Stimulated activated CD4-positive, alpha-beta T cell treated with anti-CD3 and anti-CD28 coated beads, Interleukin-1b, Interleukin-23, amount 100 ng/mL, for 4 hours (primary cell): ENCODE measurements at places on chromosomes 3 and 15.

DNA sequence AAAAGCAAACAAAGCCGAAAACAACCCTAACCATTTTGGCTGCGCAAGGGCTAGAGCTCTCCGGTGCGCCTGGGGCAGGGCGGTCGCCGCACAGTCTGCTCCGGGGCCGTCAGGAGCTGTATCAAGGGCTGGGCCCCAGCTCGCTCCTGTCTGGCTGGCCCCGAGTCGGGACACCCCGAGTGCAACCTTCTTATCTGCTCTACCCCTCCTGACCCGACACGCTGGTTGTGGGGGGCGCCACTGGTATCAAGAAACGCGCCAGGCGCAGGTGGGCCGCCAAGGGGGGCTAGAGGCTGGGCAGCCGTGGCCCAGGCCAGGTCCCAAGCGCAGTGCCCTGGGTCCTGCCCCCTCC is 36.0 kb downstream of the NR2F2 start:
- no peak for DNase-seq

DNA sequence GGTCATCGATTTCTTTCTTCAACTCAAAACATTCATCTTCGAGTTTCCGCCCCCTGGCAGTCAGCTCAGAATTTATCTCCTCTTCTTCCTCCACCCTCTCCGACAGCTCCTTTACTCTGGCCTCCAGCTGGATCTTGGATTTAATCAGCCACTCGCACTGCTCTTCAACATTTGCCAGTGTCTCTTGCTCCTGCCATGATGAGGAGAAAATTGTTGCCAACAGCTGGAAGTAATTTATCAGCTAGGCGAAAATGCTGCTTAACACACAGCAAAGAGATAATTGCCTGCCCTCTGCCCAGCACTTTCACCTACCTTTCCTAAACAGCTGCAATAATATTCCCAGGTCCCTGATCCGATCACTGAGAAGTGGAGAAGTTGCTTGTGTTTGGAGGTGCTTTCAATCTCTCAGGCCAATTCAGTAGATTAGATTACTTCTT is 69.3 kb downstream of the MYH15 start:
- no peak for DNase-seq

DNA sequence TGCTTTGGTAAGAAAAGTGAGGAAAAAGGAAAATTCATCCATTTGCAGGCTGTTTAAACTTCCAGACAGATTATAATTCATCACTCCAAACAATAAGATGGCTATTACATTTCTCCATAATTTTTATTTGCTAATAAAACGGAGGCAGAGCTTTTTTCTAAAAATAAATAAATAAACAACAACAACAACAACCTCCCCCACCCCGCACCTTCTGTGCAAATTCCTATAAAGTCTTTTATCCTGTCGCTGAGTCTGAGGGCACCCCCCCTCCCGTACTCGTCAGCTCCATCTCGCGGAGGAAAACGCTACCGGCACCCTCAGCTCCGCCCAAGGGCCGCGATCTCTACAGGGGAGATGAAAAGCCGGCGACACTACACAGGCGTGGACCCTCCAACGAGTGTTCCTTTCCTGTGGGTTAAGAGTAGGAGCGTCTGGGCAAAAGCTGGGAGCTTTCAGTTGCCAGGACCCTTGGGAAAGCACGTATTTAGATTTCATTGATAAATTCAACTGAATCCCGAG is 1.0 kb upstream of the ATP1B3 start:
- DNase-seq = peak; percentile 75

DNA sequence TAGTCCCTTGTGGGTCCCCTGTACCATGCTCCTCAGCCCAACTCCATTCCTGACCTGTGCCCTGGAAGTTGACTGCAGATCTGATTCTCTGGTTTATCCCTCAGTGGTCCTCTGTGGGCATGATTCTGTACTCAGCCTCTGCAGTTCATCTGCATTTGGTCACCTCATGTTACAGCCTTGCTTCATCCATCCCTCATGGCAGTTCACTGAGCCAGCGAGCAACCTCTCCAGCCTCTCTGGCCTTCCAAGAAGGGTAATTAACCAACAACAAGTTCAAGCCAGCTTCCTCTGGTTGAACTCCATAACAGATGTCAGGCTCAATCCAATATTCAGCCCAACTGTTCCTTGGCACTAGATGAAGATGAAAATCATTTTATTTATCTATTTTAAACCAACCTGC is 509.5 kb downstream of the NTRK3 start:
- DNase-seq = no peak

- DNase-seq = no peak
Observed at GRCh38 chr15:88657326-88658069, 18.7 kb downstream of the ISG20 start.

GRCh38 chr15:63944681-63944955 is 101.7 kb downstream of the DAPK2 start:
- no peak for DNase-seq

- DNase-seq = peak; percentile 55
Observed at GRCh38 chr15:99925661-99926461, 192.6 kb upstream of the LYSMD4 start.

DNA sequence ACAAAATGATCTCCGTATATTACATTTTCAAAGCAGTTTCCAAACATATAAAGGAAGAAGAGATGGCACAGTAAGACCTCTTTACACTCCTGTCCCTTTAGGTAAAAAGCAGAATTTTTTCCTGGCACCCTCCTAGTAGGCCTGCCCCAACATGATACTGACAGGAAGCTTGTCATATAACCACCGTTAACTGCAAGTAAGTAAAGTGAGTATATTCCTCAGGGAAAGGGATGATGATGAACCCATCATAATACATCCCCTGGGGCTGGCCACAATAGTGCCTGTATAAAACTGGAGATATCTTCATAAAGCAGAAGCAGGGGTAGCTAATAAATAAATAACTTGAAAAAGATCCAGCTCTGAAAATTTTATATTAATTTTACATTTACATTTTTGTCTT is 893.0 kb downstream of the DIPK2A start:
- no peak for DNase-seq

DNA sequence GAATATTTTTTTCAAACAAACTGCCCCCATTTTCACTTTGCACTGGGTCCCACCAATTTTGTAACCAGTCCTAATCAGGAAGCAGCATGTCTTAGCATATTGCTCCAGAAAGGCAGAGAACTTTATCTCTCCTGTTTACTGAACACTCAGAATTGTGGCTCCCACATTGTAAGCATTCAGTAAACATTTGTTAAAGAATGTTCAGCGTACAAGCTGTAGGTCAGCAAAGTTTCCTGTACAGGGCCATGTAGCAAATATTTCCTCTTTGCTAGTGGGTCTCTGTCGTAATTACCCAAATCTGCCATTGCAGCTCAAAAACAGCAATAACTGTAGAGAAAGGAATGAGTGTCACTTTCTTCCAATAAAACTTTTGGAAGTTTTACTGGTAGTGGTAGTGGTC is 393.3 kb downstream of the GRM7 start:
- no peak for DNase-seq

DNA sequence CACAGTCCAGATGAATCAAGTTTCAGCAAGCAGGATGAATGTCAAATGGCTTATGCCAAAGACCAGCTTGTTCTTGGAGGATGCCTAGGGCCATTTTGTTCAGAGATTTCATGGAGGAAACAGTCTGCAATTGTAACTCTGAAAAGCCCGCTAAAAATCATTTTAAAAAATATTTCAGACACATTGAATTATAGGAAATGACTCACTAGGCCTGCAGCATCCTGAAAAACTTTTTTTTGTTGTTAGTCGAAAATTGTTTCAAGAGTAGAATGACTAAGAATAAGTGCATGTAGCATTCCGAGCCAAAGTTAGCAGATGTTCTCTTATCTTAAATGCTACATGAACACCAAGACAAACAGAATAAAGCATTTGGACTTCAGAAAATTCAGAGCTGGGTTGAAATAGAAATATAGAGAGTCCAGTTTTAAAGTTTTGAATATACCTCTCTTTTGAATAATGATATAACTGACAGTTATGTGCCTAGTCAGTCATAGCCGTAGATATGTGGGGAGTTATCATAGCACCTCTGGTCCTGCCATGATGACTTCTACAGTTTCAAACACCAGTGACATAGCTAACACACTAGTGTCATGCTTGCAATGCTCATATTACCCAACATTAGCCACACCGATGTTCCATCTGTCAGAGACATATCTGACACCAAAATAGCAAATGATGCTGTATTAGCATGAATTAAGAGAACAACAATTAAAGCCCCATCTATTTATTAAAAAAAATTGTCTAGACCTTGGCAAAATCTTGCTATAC is 1462.8 kb upstream of the GBE1 start:
- no peak for DNase-seq

DNA sequence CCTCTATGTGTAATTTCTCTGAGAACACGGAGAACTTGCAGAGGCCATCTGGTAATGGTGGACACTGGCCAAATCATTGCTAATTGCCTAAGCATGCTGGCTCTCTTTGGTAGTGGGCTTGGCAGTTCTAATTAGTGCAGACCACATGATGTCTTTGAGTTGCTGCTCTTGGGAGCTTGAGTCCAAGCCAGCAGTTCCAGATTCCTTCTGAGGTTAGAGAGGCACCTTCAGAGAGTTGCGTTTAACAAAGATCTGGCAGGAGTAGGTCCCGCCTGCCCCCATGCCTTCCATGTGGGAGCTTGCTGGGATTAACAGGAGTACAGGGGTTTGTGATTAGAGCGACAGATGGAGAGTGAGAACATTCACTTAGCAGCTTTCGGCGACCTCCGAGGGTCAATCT is 449.0 kb upstream of the LMCD1 start:
- DNase-seq = no peak

DNA sequence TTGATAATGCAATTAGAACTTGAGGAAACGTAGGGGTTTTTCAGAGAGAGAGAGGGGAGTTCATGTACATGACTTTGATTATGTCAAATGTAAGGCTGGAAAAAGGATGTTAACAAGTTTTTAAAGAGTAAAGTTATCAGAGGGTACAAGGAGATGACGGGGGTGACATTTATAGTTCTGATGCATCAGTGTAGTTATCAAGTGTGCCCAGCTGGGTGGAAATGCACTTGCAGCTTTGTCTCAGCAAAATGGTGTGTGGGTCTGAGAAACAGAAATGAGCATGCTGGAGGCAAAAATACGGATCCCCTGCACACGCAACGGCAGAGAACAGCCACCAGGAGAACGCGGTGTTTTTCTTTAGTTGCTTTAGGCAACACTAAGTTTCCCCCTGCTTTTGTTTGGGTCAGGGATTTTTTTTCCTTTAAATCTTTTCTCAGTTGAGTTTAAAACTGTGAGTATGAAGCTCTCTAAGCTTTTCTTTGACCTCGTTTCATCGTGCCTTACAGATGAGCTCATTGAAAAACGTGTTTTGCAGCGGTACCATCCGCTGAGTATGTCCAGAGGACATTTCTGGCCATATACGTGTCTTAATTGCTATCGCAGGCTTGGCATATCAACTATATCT is 205.4 kb downstream of the PDZRN3 start:
- no peak for DNase-seq

- DNase-seq = no peak
Observed at GRCh38 chr15:88120026-88120425, 136.5 kb downstream of the NTRK3 start.

DNA sequence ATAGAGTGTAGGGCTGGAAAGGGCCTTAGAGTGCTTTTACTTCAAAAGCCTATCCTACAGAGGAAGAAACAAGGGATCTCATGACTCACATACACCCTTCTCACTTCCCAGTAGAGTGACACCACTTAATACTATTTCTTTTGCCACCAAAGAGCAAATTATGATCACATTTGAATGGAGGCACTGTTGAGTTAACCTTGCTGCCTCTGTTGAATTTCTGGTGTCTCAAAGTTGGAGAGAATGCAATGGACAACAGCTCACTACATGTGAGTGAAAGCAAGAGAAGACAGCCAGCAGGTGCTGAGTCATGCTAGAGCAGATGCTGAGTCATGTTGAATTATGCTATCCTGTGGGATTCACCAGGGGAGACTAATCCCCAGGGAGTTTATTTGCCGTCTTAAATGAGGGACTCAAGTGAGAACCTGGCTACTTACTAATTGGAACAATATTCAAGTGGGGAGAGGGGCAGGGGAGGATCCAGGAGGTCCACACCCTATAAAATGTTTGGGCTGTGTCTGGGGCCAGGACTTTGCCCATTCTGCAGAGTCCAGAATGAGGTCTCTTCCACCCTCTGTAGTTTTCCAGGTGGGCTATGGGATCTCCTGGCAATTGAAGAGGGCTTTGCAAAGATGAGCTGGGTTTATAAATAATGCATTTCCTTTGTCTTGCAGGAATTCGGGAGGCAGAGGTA is 35.8 kb downstream of the ST8SIA2 start:
- no peak for DNase-seq

DNA sequence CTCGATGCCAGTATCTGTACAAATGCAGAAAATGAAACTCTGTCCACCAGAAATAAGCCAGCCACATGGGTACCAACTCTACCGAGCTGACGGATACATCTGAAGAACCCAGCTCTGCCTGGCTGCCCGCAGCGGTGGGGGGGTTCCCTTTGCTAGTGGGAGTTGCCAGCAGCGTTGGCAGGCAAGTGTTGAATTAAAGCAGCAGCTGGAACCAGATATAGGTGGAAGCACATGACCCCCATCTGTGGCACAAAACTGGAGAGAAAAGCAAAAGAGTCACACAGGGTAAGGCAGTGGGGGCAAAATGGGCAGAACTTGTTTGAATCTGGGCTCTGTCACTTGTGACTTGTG is 17.9 kb downstream of the CRYGS start:
- DNase-seq = no peak

DNA sequence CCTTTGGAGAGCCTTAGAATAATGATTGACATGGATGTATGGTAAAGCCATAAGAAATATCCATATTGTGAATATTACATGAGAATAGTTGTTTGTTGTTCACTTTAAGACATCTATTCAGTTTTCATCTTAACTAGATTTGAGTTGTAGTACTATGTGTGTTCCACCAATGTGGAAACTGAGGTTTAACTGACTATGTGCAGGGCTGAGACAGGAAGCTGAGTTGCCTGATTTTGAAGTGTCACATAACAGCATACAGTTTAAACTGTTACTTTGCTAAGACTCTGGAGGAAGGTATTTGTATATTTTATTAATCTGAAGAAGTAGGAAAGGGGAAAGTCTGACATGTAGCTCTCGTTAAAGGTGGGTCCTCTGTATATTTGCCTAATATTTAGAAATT is 2.1 kb downstream of the ECT2 start:
- no peak for DNase-seq

GRCh38 chr3:108590460-108590859 is 938 bp downstream of the DZIP3 start:
- DNase-seq = no peak

GRCh38 chr15:82043796-82044372 is 1.9 kb downstream of the MEX3B start:
- no peak for DNase-seq

DNA sequence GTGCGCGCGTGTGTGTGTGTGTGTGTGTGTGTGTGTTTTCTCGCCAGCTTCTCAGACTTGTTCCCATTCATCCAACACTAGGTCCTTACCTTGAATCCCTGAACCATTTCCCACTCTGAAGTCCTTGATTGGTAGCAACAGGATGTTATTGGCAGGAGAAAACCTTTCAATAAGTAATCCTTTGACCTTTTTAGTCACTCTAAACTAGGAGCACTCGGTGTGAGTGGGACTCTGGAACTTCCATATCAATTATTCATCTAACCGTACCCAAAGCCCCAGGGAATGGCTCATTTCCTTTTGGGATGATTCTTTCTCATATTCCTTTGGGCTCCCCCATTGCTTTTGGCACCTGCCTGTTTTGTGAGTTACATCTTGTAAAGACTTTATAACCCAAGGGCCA is 140.2 kb upstream of the SPRED1 start:
- no peak for DNase-seq

GRCh38 chr3:127369356-127369935 is 81.6 kb upstream of the PRR20G start:
- DNase-seq = no peak

GRCh38 chr3:160616311-160616710 is 50.9 kb upstream of the KPNA4 start:
- DNase-seq = no peak

- no peak for DNase-seq
Observed at GRCh38 chr3:4447295-4447999, 19.6 kb downstream of the SUMF1 start.
